ENCODE measurements at places on chromosomes 2 and 18.

- DNase-seq = no peak
Measured at GRCh38 chr18:11495441-11495840, 114.0 kb upstream of the SLC35G4 start.

GRCh38 chr2:23524261-23524706 is 139.3 kb downstream of the KLHL29 start:
- no peak for DNase-seq

- DNase-seq = no peak
Measured at GRCh38 chr2:221533299-221533698, 38.8 kb downstream of the EPHA4 start.

- no peak for DNase-seq
Measured at GRCh38 chr2:73536133-73536840, 105.9 kb downstream of the NAT8 start.
